ENCODE measurements at places on chromosomes 1 and 21. TPM values are rescaled to one million over a fixed set of nuclear protein-coding genes. Genes with fewer than 3 reads are reported as not detected.

- DNase-seq, result no peak
Observed at GRCh38 chr1:2927393-2928360, 93.6 kb upstream of the ACTRT2 start.

DNA sequence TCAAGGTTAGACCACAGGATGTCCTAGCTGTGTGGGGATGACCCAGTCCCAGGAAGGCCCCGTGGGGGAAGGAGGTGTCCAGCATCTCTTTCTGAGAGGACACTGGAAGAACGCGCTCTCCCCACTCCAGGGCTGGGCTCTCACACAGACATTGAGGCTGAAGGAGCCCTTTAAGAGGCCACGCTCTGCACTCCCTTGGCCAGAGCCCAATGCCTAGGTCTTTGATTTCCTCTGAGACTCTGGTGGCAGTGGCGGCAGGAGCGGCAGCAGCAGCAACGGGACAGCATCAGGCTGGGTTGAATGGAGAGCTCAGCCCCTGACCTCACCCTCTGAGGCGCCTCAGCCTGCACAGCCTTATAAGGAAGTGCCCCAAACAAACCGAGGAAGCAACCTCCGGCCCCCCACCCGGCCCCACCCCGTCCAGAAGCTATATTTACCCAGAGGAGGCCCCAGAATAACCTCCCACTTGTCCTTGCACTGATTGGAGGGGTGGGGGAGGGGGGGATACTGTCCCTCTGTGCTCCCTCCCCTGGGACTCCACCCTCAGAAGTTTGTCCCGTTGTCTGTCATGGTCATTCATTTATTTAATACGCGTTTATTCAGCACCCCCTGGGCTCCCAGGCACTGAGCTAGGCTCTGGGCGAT lies 12.3 kb downstream of the NES start:
- no peak for DNase-seq

DNA sequence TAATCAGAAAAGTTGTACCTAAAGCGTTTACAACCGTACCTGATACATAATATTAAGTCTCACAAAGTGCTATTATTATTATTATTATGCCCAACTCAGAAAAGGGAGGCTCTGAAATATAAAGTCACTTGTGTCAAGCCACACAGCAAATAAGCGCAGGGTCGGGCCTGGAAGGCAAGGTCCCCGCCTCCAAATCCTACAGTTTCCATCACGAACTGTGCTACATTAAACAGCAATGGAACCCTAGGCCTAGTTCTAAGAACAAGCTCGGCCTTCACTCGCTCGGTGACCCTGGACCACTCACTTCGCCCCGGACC lies 549 bp downstream of the PARS2 start:
- no peak for DNase-seq

- DNase-seq, result peak; percentile 76
Observed at GRCh38 chr1:203860396-203861025, 888 bp upstream of the SNRPE start.

- DNase-seq, result peak; percentile 54
Observed at GRCh38 chr21:38567335-38567969, 69.2 kb upstream of the ERG start.

- DNase-seq, result no peak
Observed at GRCh38 chr1:6969106-6969505, 183.9 kb downstream of the CAMTA1 start.

DNA sequence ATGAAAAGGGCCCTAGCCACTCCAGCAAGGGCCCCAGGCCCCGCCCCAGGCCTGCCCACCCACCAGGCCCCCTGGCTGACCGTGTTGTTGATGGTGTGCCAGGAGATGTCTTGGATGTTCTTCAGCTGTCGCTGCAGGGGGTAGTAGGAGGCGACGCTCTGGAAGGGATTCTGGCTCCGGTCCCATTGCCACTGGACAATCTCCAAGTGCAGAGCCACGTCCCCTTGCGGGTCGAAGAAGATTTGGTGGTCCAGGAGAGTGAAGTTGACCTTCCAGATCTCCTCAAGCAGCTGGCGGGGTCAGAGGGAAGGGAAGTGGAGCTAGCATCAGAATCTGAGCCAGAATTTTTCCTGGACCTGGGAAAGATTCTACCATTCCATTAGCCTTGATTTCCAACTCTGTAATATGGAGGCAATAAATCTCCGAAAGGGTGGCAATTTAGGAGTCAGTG lies 10.2 kb downstream of the TAS1R2 start:
- peak; percentile 54 for DNase-seq

- peak; percentile 57 for DNase-seq
Observed at GRCh38 chr1:50603274-50604271, 180.3 kb upstream of the DMRTA2 start.

DNA sequence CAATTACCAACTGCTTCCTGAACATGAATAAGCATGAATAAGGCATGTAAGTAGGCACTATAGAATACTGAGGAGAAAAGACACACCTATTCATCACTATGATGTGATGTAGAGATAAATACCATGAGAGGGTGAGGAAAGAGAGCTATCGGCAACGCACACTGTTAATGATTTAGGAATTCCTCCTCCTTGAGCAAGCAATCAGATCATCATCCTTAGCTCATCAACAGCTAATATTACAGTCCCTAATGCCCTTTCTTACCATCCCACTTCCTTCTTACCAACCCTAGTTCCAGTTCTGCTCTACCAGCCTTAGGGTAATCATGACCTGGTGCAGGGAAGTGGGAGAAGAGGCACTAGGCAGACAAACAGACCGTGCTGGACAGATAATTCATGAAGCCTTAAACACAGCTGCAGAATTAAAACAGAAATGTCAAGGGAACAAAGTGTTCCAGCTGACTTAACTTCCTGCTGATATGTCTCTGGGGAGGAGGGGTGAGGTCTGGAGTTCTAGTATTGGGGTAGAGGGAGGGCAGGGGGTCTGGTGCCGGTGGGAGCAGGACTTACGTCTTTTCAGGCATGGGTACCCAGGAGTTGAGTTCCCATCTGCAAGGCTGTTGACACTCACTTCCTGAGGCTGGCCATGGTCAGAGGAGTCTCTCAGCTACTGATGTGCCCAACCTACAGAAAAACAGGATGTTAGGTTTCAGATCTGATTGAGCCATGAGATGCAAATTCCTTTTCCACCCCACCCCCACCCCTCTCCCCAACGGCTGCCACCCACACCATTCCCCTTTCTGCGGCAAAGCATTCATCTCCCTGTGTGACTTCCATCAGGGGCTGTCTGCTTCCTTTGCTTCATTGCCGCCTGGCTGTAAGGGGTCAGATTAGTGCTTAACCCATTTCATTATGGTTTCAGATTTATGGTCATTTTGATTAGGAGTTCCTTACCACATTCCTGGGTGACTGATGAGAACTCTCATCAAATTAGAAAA lies 12.6 kb upstream of the RCSD1 start:
- DNase-seq, result peak; percentile 43

DNA sequence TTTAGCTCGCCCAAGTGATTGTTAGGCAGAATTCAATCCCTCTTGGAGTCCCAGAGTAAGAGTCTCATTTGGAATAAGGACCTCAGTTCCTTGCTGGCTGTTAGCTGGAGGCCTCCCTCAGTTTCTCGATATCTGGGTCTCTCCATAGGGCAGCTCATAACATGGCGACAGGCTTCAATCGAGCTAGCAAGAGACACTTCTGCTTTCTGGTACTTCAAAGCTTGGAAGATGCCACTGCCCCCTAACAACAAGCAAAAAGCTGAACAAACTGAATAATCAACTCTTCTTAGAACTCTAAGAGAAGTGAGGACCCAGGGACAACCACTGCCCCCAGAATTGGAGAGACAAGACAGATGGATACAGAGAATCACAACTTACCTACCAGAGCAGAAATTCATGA lies 86.2 kb downstream of the TEX35 start:
- no peak for DNase-seq

GRCh38 chr1:12469493-12469892 lies 148.5 kb downstream of the DHRS3 start:
- DNase-seq, result no peak

- no peak for DNase-seq
Observed at GRCh38 chr1:28035420-28035819, 53.0 kb downstream of the EYA3 start.

DNA sequence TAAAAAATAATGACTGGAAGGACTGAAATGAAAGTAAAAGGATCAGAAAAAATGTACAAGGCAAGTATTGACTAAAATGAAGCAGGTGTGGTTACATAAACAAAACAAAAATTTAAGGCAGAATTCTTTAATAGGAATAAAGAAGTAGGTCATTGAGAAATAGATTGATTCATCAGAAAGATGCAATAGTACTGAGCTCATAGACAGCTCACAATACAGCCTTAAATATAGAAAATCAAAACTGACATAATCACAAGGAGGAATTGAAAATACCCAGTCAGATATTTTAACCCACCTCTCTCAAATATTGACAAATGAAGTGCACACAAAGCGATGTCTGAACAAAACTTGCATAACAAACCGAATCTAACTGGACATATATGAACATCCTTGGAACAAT lies 366.8 kb upstream of the DPYD start:
- no peak for DNase-seq

- peak; percentile 24 for DNase-seq
Observed at GRCh38 chr1:54331091-54331772, 75.0 kb downstream of the SSBP3 start.

GRCh38 chr1:224116131-224116530 lies 2.2 kb downstream of the FBXO28 start:
- DNase-seq, result peak; percentile 73

DNA sequence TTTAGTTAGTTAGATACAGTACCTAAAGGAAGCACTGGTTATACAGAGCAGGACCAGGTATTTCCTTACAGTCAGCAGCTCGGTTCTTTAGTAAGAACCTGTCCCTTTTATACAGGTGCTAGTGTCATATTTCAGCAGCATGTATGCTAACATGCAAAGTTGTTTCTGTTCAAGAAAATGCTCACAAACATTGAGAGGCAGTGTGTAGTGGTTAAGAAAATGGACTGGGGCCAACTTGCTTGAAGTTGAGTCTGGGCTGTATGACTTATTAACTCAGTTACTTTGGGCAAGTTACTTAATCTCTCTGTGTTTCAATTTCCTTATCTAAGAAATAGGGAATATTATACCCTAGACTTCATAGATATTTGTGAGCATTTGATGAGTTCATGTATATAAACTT lies 31.1 kb downstream of the AK4 start:
- no peak for DNase-seq

GRCh38 chr1:85898861-85899260 lies 190.6 kb upstream of the ZNHIT6 start:
- no peak for DNase-seq

GRCh38 chr1:81654657-81655056 lies 146.1 kb upstream of the ADGRL2 start:
- no peak for DNase-seq

DNA sequence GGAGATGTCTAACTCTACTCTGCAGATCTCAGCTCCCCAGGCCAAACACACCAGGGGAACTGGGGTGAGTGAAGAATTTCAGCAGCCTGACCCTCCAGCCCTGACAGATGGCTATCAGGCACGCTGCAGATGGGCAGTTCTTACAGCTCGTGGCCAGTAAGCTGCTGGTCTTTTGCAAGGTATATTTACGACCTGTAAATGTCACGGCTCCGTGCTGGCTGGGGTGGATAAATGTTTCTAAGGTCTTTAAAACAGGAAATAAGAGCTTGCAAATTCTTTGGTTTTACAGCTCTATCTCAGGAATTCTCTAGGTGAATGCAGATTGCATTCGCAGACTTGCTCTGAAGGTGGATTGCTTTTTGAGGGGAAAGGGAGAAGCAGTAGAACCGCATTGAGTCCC lies 10.1 kb downstream of the DOP1B start:
- DNase-seq, result no peak

DNA sequence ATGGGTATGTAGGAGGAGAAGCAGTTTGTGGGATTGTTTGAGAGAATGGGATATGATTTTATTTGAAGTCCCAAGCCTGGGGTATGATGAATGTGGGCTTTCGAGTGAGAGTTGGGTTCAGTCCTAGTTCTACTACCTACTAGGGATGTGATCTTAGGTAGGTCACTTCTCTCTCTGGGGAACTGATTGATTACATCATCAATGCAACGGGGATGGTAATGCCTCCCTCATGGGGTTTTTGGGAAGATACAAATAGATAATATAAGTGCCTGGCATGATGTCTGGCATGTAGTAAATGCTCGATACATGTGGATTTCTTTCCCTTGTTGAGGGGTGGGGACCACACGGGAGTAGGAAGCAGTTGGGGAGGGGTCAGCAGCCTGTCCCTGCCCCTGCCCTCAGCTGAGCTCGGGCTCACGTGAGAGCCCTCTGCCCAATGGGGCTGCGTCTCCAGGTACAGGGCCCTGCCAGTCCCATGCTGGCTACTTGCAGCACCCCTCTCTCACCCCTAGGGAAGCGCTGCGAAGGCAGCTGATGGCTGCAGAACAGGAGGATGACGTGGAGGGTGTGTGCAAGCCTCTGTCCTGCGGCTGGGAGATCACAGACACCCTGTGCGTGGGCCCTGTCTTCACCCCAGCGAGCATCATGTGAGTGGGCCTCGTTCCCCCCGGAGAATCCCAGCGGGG lies 38.7 kb downstream of the AZIN2 start:
- no peak for DNase-seq

DNA sequence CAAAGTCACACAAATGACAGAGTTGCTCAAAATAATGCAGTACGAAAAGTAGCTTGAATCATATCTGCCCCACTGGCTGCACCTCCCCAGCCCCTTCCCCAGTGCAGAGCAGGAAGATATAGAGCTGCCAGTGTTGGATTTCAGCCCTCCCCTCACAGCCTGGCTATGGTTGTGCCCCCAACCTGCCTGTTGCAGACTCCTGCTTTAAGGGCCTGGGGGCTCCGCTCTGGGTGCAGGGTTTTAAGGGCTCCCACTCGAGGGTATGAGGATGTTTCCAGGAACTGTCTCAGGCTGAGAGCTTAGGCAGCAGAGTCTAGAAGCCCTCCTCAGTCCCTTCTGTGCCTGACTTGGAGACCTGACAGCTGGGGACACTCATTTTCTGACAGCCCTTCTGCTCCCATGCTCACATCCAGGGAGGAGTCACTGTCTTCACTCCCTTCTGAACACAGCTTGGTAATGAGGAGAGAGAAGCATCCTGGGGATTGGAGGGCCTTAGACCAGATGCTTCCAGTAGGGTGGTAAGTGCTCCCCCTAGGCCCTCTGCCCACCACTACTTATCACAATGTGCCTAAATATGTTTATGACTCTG lies 4.6 kb downstream of the S100A9 start:
- DNase-seq, result no peak

DNA sequence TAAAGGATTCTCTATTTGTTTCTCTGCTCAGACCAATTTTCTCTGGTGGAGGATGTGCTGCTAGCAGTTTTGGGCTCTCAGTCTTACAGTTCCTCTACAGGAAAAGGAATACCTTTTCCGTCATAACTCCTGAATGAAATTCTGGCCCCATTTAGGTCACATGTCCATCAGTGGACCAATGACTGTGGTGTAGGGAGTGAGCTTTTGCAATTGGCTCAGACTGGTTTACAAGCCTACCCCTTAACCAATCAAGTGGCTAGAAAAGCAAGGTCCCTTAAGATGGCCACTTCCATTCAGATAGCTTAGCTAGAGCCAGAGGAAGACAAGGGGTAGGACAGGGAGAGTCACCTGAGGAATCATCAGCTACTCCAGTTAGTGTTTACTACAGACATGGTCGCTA lies 16.4 kb upstream of the ZNF281 start:
- no peak for DNase-seq

- DNase-seq, result no peak
Observed at GRCh38 chr1:212710566-212710965, 10.9 kb upstream of the BATF3 start.

Gene CIART
- total RNA-seq, result 3.5 TPM

Gene TSTD1
- 1.3 TPM for total RNA-seq

Gene DISP1
- total RNA-seq, result 1.4 TPM

Gene LMOD1
- total RNA-seq, result not detected

Gene CLEC20A
- not detected for total RNA-seq

Gene AQP10
- total RNA-seq, result not detected

Gene TSPEAR
- total RNA-seq, result 12.4 TPM

Gene PMVK
- 34.4 TPM for total RNA-seq

Gene MX2
- total RNA-seq, result not detected

Gene TESK2
- 0.75 TPM for total RNA-seq

Gene GNG5
- total RNA-seq, result 119 TPM
